ENCODE measurements at places on chromosomes 12 and 14.

DNA sequence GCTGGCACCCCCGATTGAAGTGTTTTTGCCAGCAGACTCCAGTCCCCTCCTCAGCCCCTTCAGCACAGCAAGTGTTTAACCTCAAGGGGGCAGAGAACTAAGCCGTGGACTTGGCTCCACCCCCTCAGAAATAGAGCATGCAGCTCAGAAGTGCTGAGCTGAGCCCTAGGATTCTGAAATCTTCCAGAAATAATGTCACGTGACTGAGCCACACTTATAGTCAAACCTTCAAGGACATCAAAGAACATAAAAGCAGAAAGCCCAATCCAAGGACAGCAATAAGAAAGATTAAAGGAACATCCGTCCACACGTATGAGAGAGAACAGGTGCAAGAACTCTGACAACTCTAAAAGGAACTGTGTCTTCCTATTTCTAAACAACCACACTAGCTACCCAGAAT is 317.7 kb upstream of the LRFN5 start:
- no peak for DNase-seq

DNA sequence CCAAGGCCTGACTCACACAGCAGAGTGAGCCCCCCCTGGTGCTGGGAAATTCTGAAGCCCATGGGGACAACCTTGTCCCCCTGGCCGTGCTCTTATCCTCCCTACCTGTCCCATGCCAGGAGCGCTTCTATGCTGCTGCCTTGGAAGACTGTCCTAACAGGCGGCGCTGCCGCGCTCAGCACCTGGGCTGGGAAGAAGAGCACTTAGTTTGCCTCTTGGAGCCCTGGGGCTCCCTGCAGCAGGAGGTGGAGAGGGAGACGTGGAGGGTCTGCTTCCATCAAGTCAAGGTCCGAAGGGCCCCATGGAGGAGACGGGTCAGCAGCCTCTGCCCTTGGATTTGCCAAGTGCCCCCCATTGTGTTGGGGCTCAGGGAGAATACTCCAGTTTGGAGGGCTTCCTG is 300.5 kb downstream of the CACNA1C start:
- DNase-seq: no peak

DNA sequence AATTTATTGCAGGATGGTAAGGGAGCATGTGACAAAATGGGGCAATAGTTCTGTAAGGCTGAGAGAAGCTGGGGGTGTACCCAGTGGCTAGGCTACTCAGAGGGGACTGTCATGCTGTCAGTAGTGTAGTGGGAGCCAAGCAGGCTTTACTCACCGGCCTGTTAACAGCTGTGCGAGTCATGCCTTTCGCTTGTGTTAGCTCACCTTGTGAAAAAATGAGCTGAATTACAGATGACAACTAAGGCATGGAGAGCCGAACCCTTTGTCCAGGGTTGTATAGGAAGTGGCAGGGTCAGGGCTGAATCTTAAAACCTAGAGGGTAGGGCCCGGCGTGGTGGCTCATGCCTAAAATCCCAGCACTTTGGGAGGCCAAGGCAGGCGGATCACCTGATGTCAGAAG is 37.9 kb downstream of the SH2B3 start:
- no peak for DNase-seq

- DNase-seq: no peak
Observed at GRCh38 chr14:54348923-54349620, 47.7 kb upstream of the CDKN3 start.

GRCh38 chr12:19882346-19882745 is 443.1 kb downstream of the AEBP2 start:
- no peak for DNase-seq

DNA sequence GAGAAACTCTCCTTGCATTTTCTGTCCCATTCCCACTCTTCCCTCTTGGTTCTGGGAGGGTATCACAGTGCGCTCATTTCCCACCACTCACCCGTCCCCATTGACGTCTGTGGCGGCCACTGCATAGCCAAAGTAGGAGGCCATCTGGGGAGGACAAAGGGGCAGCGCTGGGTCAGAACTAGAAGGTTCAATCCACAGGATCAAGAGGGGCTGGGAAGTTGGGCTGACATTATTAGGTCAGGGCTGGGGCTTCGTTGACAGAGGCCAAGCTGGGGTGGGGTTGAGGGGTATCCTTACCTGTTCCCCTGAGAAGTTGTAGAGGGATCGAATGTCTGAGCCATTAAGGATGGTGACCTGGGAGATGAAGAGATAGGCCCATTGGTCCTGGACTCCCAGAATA is 13.5 kb downstream of the ITGA5 start:
- DNase-seq: no peak

- DNase-seq: no peak
Observed at GRCh38 chr14:52263190-52263589, 4.3 kb upstream of the PTGDR start.

DNA sequence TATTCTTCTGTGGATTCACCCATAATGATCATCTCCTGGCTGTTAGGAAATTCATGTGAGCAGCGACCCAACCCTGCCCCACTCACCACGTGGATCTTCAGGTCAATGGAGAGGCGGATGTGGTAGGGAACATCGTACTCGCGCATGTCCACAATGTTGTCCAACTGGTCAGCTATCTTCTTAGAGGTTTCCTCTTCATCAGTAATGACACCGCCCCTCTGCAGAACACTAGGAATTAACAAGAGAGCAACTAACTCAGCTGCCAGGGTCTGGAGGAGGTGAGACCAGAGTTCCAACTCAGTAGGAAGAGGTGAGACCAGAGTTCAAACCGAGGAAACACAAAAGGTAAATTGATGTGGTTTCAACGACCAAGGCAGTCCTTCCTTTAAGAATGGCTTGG is 9.7 kb downstream of the POLE start:
- no peak for DNase-seq

DNA sequence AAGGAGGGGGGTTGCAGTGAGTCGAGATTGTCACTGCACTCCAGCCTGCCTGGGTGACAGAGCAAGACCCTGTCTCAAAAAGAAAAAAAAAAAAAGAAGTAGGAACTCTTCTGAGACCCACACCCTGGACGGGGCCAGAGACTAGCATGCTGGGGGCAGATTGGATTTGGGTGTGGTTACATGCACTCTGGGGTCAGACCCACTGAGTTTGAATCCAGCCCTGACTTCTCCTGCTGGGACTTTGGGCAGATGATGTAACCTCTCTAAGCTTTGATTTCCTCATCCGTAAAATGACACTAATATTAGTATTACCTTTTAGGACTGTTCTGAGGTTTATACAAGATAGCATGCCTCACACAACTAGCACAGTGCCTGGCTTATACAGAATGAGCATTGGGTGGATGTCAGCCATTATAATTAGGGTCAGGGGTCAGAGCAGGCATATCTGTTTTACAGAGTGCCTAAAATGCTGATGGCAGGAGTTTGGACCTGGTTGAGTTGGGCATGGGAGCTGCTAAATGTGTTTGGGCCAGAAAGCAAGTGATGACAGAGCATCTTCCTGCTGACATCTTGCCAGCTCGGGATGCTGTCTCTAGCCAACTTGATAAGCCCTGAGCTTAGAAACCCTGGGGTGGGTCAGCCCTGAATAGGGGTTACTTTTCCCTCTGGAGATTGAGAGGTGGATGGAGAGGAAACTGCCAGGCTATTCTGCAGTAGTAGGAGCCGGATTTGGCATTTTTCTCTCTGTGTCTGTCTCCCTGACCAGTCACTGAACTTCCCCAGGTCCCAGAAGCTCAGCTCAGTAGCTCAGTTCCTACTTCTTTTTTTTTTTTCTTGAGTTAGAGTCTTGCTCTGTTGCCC is 15.5 kb downstream of the TPCN1 start:
- no peak for DNase-seq

DNA sequence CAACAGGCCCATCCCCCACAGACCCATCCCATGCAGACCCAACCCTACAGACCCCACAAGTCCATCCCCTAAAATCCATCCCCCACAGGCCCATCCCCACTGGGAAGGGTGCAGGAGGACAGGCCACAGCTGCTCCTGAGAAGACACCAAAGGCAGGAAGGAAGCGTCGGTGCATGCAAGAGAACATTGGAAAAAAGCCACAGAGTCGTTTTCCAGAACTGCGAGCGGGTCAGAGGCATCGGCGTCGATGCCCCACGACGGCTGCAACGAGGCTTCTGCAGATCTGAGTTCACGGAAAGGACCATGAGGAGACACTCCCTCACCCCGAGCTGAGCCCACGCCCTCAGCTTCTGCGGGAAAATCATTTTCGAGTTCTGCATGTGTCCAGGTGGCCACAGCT is 59.6 kb upstream of the GALNT9 start:
- DNase-seq: no peak

DNA sequence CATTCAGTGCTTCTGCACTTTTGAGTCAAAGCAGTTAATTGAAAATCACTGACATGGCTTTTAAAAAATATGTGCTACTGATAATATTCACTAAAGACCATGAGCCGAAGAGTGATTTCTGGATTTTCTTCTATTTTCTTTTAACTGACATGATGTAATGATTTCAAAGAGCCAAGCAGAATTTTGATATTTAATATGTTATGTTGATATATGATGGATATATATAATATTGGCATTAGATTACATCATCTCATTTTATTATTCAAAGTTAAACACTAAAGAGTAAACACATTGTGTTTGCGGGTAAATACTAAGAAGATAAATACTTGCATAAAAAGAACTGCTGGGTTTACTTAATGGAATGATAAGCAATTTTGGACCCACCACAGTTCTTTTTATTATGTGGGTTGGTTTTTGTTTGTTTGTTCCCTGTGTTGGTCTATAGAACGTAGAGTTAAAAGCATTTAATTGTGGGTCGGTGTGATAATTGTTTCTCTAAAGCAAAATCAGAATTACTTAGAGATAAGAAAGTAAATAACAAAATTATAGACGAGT is 692 bp downstream of the SPIC start:
- DNase-seq: no peak

DNA sequence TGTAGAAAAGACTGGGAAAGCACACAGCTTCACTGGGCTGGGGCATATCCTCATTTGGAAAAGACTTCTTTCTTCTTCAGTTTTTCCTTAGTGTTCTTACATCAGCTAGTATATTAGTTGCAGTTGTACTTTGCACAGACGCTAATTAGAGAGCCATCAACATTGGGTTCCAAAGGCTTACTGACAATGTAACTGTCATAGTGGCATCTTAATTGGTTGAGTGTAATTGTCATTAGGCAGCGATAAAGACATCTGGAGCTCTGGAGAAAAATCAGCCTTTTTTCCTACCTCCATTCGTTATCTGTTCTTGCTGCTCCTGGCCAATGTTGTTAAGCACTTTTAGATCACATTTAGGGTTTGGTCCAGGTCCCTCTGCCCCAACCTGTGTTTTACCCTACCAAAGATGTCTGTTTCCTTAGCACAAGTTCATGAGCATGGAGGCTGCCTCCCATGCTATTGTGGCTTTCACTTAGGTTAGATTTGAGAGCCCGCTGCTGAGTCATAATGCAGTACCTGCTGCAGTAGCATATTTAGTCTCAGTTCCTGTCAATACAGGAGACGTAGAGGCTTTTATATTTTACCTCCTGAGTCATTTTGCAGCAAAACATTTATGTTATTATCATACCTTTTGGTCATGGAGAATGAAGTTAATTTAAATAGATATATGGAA is 49.2 kb downstream of the FBXW8 start:
- DNase-seq: no peak

GRCh38 chr14:20587489-20588154 is at the start of gene RNASE11:
Gene RNASE11 (minus strand): TSS chr14:20588001.
- DNase-seq: no peak

DNA sequence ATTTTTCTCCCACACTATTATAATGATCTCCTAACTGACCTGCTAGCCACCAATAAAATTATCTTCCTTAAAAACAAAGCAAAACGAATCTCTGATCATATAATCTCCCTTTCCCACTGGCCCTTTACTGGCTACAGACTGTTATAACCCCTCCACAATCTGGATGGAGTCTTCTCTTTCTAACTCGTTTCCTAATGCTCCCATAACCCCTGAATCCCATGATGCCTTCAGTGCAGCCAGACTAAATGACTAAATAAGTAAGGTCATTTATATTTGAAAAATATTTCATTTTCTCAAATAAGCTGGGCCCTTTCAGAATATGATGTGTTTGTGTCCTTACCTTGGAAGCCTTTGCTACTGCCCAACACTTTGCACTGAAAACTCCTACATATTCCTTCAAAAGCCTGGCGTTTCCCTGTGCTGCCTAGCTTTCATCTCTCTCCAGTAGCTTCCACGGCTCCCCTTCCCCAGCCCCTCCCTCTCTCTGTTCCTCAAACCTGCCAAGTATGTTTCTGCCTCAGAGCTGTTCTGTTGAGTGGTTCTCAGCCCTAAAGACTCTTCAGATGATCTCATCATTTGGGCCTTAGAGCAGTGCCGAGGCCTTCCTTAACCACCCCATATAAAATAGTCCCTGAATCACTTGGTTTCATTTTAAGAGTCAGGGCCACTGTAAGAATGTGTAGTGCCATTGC is 91.7 kb downstream of the MYRFL start:
- DNase-seq: no peak

GRCh38 chr14:32779840-32780239 is 158.8 kb upstream of the NPAS3 start:
- DNase-seq: no peak

- no peak for DNase-seq
Observed at GRCh38 chr14:51533160-51533559, 118.5 kb upstream of the FRMD6 start.

DNA sequence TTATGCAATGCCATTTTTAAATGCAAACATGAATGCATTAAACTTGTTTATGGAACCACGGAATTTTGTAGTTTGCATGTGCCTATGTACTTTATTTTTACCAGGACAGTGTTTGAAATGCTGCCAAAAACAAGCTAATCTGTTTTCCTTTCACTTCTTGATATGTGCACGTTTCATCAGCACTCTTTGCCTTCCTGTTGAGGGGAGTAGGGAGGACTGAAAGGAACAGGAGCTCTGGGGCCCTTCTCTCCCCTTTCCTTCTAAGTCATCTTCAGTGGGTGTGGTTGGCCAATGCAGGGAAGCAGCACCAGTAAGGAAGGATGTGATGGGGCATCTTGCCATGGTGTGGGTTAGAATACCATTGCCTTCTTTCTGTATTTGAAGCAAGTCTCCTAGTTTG is 12.1 kb upstream of the PPP4R4 start:
- no peak for DNase-seq

DNA sequence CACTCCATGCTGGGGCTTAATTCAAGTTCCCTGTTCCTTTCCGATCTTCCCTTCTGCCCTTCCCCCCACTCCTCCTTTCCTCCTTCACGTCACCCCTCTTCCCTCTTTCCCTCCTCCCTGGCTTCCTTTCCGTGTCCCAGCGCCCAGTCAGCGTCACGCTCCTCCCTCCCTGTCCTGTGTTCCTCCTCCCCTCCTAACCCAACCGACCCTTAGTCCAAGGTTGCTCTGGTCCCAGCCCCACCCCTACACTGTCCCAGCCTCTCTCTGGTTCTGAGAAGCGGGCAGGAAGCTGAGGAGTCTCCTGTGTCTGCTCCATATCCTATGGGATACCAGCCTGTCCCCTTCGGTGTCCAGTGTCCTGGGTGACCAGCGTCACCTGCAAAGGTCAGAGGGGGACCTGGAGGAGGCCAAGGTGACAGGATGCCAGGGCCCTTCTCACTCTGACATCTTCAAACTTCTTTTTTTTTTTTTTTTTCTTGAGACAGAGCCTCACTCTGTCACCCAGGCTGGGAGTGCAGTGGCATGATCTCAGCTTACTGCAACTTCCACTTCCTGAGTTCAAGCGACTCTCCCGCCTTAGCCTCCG is 56.2 kb upstream of the TSPAN9 start:
- no peak for DNase-seq

Measured in NCI-H460 (cell line).